ENCODE measurements at places on chromosomes 2 and 18. TPM values are rescaled to one million over a fixed set of nuclear protein-coding genes. Genes with fewer than 3 reads are reported as not detected.

KCNK3 gene
- not detected for polyA plus RNA-seq

ALPI gene
- polyA plus RNA-seq: not detected

RHOB gene
- 0.94 TPM for polyA plus RNA-seq

LCT gene
- not detected for polyA plus RNA-seq

TBR1 gene
- not detected for polyA plus RNA-seq

SLC5A7 gene
- polyA plus RNA-seq: not detected

SLC9A4 gene
- not detected for polyA plus RNA-seq

LRP2 gene
- not detected for polyA plus RNA-seq

CD226 gene
- polyA plus RNA-seq: 73.1 TPM

REV1 gene
- polyA plus RNA-seq: 17.0 TPM

RNF103 gene
- 1.8 TPM for polyA plus RNA-seq

NEURL3 gene
- not detected for polyA plus RNA-seq

SPATA3 gene
- not detected for polyA plus RNA-seq

AQP12A gene
- polyA plus RNA-seq: not detected

HOXD11 gene
- not detected for polyA plus RNA-seq

GPR39 gene
- not detected for polyA plus RNA-seq

KLHL41 gene
- 0.09 TPM for polyA plus RNA-seq

OTOS gene
- polyA plus RNA-seq: not detected

GCA gene
- 16.8 TPM for polyA plus RNA-seq

MERTK gene
- 0.25 TPM for polyA plus RNA-seq

POMC gene
- polyA plus RNA-seq: 5.5 TPM

ITM2C gene
- polyA plus RNA-seq: 32.5 TPM

HTRA2 gene
- polyA plus RNA-seq: 25.7 TPM

ENOSF1 gene
- 13.9 TPM for polyA plus RNA-seq

LHCGR gene
- not detected for polyA plus RNA-seq

HOXD3 gene
- not detected for polyA plus RNA-seq

CD28 gene
- polyA plus RNA-seq: 80.0 TPM

UGT1A8 gene
- polyA plus RNA-seq: not detected

NLRC4 gene
- polyA plus RNA-seq: 0.24 TPM

SCYGR5 gene
- not detected for polyA plus RNA-seq

FASTKD1 gene
- polyA plus RNA-seq: 12.4 TPM

CRYBA2 gene
- polyA plus RNA-seq: not detected

TPO gene
- 10.6 TPM for polyA plus RNA-seq

MATN3 gene
- polyA plus RNA-seq: not detected

PCGF1 gene
- 10.4 TPM for polyA plus RNA-seq

G6PC2 gene
- not detected for polyA plus RNA-seq

RPS27A gene
- 2,677 TPM for polyA plus RNA-seq

ZSCAN30 gene
- polyA plus RNA-seq: 5.6 TPM

CNOT9 gene
- 19.4 TPM for polyA plus RNA-seq

RAB6D gene
- polyA plus RNA-seq: not detected

POTEE gene
- polyA plus RNA-seq: not detected

TUBA4B gene
- polyA plus RNA-seq: not detected

NTSR2 gene
- not detected for polyA plus RNA-seq

RNPEPL1 gene
- polyA plus RNA-seq: 13.6 TPM

VIT gene
- polyA plus RNA-seq: not detected

RESP18 gene
- not detected for polyA plus RNA-seq

CHRNG gene
- not detected for polyA plus RNA-seq

INHA gene
- not detected for polyA plus RNA-seq

RAB6C gene
- polyA plus RNA-seq: not detected

NEB gene
- polyA plus RNA-seq: not detected

DUSP11 gene
- polyA plus RNA-seq: 80.5 TPM

CLHC1 gene
- polyA plus RNA-seq: 2.6 TPM

Measured in CD4-positive, alpha-beta memory T cell (primary cell).